Ovary (tissue), 10 donors: ENCODE measurements at places on chromosomes 12 and 14. TPM values are rescaled to one million over a fixed set of nuclear protein-coding genes. Genes with fewer than 3 reads are reported as not detected.

The MUCL1 gene
- total RNA-seq: not detected

The RASSF9 gene
- total RNA-seq: 3.1 TPM

The TAS2R13 gene
- 3.5 TPM for total RNA-seq

- no peak for DNase-seq
Measured at GRCh38 chr12:91577586-91578539, 395.2 kb upstream of the DCN start.

- DNase-seq: no peak
Measured at GRCh38 chr14:90235179-90235976, 21.0 kb upstream of the PSMC1 start.

DNA sequence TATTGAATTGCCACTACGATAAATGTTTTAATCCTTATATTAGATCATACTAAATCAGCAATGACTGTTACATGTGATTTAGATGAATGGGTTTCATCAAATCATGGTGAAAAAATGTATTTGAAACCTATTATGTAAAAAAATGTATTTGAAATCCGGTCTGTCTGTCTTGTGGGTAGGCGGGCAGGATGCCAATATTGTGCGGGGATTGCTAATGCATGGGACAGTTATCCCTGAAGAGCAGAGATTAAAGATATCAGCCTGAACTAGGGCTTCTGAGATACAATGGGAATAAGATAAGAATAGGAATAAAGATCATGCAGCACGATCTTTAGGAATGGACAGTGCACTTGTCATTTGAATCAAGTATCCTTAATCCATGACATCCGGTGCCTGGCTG, 134.0 kb downstream of the PRKCH start:
- DNase-seq: no peak

DNA sequence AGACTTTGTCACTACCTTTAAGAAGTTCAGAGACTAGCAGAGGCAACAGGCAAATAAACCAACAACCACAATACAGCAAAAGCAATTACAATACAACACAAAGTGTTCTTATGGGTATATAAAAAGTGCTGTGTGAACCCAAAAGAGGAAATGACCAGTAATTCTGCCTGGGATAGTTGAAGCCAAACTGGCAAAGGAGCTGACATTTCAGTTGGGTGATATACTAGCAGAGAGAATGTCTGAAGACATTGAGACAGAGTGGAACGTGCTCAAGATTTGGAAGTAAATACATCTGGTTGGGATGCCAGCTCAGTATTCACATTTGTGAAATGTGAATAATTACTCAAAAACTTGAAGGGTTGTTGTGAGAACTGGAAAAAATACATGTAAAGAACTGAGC, 80.6 kb upstream of the GTF2A1 start:
- DNase-seq: no peak

DNA sequence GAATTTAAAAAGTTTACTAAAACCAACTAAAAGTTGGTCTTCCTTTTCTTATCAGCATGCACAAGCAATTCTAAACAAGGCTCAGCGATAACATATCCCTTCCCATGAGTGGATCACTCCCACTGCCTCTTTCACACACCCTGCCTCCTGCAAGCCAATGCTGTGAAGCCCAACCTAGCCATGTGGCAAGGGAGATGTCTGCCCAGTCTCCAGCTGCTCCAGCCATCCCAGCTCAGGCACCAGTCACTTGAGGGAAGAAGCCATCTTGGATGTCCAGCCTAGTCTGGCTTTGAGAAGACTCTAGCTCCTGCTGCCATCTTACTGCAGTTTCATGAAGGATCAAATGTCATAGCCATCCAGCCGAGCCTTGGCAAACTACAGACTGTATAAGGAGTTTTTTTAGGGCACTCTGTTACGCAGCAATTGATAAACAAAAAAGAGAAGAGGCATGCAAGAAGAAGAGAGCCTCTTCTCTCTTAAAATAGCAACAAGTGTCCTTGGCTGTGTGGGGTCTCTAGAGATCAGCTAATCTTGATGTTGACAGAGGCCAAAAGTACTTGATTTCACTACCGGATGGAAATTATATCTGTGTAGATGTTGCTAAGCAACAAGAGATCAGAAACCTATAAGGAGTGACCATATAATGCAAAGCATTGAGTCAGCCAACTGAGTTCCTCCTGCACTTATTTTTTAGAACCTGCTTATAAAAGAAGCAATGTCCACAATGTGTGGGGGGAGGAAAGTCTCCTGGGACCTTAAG, 108.9 kb downstream of the PTCSC3 start:
- no peak for DNase-seq

- DNase-seq: no peak
Measured at GRCh38 chr14:33323979-33324378, 385.3 kb downstream of the NPAS3 start.
